ENCODE measurements at places on chromosomes 2 and 18.

- DNase-seq = no peak
These were observed 416.6 kb upstream of the ACVR2A start for GRCh38 chr2:147428120-147428747.

DNA sequence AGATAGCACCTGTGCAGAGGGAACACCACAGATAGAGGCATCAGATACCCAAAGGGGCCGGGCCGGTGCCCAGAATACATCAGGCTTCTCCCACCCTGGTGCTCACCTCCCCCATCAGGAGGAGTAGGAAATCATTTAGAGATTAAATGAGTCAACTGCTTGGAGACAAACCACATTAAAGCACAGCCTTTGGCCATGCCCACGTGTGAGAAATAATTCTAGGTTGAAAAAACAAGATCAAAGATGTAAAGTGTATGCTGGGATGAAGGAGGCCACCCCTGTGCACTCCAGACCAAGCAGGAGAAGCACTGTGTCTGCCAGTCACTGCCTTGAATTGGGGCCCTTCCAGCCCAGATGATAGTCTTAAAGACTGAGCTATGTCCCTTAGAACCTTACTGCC, 152.8 kb upstream of the ACAA2 start:
- DNase-seq = no peak

- peak; percentile 52 for DNase-seq
These were observed 3.7 kb downstream of the MALT1 start for GRCh38 chr18:58674863-58675472.

DNA sequence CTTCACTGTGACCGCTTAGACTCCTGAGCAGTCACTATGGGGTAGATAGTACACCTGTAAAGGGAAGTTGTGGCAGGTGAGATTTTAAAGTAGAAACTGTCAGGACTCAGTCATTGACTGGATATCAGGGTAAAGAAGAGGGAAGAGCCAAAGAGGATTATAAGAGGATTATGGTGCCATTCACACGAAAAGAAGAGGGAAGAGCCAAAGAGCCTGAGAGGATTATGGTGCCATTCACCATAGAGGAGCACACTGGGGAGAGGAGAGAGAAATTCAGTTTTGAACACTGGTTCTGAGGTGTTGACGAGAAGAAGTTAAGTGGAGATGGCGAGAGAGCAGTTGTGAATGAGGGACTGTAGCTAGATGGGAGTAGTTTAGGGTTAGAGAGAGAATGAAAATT, 16.9 kb upstream of the KCNJ13 start:
- no peak for DNase-seq

DNA sequence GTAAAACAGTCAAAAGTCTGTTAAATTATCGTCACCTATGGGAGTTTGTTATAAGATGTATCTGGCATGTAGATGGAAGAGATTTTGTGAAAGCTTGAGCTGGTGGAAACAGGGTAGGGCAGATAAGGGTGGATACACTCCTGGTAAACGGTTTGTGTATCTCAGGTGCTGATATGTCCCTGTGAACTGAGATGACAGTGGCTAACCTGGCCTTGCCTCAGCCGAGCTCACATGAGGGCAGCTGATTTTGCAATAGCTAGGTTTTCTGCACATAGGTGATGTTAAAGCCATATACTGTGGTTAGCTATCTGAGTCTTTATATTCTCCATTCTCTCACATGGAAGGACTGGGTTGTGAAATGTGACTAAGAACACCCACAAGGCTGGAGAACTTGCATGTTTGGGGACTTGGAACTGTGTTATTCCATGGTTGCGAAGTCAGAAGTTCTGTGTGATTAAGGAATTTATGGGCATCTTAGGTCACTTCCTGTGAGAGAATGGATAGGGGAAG, 205.1 kb downstream of the TPGS2 start:
- DNase-seq = peak; percentile 35

DNA sequence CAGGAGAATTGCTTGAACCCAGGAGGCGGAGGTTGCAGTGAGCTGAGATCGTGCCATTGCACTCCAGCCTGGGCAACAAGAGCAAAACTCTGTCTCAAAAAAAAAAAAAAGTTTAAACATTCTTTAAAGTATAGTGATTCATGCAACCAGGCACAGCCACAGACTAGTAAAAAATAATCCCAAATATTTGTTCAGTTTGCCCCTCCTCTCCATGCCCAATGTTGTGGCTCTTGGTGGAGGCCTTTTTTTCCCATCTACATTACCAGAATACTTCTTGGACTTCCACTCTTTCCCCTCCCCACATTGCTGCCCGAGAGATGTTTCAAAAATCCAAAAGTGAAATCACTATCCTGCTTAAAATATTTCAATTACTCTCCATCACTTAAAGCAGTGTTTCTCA, 5.1 kb upstream of the MALT1 start:
- no peak for DNase-seq

GRCh38 chr2:197929008-197929885, 124.9 kb downstream of the PLCL1 start:
- DNase-seq = no peak

- DNase-seq = peak; percentile 88
These were observed 70.3 kb downstream of the LNPK start for GRCh38 chr2:175931805-175932204.

All from IMR-90 (cell line).